ENCODE measurements at places on chromosomes 1 and 21.

- no peak for DNase-seq
These were observed 3.6 kb downstream of the LEPR start for GRCh38 chr1:65423884-65424572.

DNA sequence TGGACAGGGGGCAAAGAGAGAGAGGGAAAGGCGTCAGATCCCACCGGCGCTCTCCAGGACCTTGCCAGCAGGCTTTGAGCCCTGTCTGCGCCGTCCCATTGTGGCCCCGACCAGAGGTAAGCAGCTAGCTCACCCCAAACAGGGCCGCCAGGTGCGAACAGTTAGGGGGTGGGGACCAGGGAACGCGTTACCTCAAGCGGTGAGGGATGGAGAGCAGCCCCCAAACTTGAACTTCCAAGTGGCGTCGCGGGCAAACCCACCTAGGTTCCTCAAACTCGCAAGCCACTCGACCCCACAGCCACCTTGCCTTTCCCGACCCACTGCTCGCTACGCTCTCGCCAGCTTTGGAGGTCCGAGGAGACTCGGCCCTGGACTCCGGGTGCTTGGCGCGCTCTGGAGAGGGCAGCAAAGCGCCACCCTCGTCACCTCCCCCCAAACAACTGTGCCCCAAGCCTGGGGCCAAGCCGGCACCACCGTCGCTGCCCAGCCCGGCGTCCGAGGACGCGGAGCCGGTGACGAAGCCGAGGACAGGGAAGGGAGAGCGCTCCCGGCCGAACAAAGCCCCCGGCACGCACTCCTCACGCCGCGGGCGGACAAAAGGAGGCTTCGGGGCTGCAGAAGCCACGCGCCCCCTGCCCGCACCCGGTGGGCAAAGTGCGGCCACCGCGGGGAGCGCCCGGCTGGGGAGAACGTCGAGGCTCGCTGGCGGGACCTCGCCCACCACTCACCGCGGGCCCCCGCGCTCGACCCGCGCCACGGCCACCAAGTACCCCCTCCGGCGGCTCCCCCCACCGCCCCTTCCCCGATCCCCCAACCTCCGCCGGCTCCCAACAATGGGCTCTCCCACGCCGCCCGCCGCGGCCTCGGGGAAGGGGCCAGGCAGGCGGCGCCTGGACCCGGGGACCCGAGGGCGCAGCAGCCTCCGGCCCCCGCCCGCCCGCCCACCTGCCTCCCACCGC, 976 bp downstream of the SSBP3 start:
- DNase-seq = no peak

DNA sequence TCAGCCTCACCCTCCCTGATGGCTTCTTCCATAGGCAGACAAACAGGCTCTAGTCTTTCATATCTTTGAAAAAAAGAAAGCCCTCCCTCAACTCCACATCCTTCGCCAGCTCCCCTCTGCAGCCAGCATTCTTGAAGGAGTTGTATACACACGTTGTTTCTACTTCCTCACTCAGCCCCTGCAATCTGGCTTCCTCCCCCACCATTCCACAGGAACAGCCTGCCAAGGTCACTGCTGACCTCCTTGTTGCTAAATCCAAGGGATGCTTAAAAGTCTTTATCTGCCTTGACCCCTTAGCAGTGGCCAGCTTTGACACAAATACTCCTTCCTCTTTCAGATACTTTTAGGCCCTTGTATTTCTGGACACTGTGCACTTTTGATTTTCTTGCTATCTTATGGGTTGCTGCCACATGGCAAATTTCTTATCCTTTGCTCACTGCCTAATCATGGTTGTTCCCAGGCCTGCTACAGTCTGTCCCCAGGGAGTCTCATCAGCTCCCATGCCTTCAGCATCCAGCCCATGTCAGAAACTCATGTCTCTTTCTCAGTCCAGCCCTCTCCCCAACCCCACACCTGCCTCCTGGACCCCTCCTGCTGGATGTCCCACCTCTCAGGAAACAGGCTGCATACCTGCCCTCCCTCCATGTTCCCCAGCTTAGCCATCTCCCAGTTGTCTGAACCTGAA, 8.3 kb downstream of the FAM229A start:
- no peak for DNase-seq

- DNase-seq = no peak
These were observed 393.1 kb downstream of the BRINP3 start for GRCh38 chr1:190084552-190084951.

- peak; percentile 54 for DNase-seq
These were observed 73.7 kb downstream of the SLC16A1 start for GRCh38 chr1:112882271-112882744.

DNA sequence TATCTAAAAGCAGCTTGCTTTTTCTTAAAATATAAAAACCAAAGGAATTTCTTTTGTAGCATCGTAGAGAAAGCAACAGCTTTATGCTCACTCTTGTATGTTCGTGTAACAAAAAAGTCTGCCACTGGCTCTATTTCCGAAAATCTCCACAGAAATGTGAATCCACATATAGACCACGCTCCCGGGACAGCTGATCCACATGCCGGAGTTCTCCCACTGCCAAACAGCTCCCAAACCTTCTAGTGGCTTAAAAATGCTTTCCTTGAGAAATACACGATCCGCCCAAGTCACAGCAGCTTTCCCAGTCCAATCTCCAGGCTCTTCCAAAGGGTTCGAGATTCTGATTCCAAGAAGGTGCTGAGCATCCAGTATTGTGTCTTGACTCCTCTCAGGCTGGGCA, 29.3 kb downstream of the PCSK9 start:
- DNase-seq = no peak

DNA sequence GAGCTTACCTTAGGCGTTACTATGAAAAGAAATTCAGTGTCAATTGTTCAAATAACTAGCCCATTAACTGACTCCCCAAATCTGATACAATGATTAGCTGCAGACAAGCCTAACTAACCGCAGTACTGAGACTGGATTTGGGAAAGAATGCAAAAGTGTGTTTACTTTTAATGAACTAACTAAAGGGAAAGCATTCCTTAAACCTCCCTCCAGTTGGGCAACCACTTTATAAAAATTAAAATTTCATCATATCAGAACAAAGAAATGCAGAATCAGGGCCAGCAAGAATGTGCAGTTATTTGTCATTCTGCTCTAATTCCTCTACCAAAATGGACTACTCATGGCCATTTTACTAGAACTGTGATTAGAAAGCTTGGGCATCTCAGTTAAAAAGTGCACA, 11.7 kb upstream of the NR5A2 start:
- no peak for DNase-seq

GRCh38 chr1:200217703-200218102, 190.2 kb downstream of the NR5A2 start:
- no peak for DNase-seq

DNA sequence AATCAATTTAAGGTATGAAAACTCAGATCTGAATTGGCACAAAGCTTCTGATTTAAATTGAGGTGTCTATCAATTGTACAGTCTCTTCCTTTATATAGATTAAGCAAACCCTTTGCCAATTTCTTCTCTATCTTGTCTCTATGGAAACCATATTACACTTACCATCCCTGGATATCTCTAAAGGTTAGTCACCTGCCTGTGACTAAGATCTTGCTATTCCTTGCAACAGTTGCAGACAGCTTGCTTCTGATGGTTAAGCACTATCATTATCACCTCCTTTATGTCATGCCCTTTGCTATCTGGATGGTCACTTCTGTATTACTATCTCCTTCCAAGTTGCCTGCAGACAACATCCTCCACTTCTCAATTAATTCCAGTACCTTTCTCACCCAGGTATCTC, 998.6 kb upstream of the B3GALT2 start:
- DNase-seq = no peak

- no peak for DNase-seq
These were observed 18.7 kb downstream of the FAAP20 start for GRCh38 chr1:2175681-2176454.

- no peak for DNase-seq
These were observed 294.4 kb upstream of the PLXNA2 start for GRCh38 chr1:208538587-208538986.

DNA sequence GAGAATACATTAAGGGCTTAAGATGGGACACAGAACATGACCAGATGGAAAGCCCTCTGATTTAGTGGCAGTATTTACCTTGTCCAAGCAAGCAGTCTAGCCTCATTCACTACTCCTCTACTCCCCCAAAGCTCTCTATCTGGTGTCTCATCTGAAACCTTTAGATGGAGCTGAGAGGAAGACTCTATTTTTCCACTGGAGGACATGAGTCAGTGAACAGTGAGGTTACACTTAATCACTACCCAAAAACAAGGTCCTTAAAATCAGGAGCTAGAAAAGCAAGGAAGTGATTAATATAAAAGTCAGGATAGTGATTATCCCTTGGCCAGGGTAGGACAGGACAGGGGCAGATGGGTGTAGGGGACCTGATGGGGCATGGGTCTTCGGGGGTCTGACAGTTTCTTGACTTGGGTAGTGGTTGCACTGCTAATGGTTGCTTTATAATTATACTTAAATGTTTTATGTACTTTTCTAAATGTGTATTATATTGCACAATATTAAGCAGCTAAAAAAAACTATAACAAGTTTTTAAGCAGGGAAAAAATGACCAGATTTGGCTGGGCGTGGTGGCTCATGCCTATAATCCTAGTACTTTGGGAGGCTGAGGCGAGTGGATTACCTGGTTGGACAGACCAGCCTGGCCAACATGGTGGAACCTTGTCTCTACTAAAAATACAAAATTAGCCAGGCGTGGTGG, 3.0 kb downstream of the PTPN22 start:
- DNase-seq = no peak

DNA sequence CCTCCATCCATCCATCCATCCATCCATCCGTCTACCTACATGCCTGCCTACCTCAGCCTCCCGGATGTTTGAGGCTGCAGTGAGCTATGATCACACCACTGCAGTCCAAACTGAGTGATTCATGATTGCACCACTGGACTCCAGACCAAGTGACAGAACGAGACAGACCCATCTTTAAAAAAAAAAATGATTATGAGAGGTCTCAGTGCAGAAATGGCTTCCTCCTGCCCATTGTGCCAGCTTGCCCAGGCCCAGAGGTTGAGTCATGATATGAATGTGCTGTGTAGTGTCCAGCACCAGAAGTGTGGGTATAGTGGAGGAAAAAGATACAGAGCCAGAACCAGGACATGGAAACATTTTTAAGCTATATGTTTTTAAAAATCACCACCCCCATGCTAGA, 149.9 kb downstream of the KIF26B start:
- no peak for DNase-seq

GRCh38 chr1:4591926-4592325, 62.5 kb upstream of the AJAP1 start:
- no peak for DNase-seq

DNA sequence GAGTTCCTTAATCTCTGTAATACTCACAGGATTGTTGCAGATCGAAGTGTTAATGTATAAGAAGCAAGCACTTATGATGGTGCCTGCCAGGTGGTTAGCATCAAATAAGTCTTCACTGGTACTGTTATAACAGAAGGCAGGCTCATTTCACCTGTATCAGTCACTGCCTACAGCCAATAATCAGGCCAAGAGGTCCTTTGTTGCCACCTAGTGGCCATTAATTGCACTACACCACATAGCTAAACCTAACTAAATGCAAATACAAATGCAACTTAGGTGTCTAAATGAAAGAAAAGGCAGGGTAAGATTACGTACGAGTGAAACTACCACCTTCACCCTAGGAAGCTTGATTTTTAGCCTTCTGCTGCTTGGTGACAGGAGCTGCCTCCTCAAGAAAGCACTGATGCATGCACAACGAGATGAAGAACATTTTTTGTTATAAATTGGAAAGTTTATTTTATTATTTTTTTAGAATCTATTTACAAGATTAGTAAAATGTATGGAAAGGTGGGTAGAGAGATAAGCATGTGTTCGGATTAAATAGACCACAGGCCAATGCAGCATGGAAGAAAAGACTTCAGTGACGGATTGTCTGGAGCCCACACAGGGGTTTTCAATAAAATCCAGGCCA, 334.8 kb upstream of the CAMK1G start:
- peak; percentile 40 for DNase-seq

DNA sequence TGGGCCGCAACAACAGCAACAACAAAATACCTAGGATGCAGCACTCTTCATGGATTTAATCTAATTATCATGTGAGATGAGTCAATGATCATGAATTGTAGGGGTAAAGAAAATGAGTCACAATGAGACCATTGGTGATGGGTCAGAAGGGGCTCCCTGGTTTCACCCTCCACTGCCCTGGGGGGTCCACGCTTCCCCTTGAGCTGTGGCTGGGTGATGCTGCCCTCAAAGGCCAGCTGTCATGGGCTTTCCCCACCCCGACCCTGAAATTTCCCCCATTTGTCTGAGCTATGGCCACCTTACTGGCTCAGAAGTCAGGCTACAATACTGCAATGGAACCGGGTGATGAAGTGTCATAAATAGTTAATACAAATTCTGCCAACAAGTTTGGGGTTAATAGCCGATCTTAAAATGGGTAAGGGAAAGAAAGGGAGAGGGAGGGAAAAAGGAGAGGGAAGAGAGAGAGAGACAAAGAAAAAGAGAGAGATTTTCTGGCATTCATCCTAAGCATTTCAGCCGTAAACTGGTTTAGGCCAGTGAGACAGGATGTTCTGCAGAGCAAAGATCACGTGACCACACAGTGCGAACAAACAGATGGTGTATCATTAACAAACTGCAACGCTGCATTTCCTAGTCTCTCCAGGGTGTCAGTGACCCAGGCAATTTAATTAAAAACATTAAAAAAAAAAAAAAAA, 143.4 kb upstream of the ERRFI1 start:
- no peak for DNase-seq

- peak; percentile 17 for DNase-seq
These were observed 127.8 kb downstream of the HS2ST1 start for GRCh38 chr1:87042111-87042811.

- DNase-seq = no peak
These were observed 744.2 kb downstream of the USP25 start for GRCh38 chr21:16473988-16474387.

GRCh38 chr1:205843036-205843859, 6.7 kb downstream of the PM20D1 start:
- no peak for DNase-seq

DNA sequence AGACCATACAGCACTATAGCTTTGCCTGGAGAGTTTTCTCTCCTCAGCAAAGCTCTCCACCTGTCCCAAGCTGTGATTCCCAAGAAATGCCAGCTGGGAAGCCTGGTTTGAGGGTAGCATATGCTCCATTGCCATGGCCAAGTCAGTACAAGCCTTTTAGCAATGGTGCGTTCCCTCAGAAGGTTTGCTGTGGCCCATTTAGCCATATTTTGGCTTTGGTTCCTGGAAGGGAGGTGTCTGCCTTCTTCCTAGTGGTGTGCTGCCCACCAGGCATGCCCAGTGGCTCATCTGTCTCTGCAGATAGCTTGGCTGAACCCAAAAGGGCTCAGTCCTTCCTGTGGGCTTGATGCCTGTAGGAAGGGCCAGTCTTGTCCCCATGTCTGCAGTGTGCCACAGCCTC, 32.4 kb downstream of the GALNT2 start:
- no peak for DNase-seq

GRCh38 chr1:197683895-197684553, 91.3 kb downstream of the DENND1B start:
- no peak for DNase-seq

- DNase-seq = no peak
These were observed 48.1 kb downstream of the PRKCZ start for GRCh38 chr1:2098301-2098698.

DNA sequence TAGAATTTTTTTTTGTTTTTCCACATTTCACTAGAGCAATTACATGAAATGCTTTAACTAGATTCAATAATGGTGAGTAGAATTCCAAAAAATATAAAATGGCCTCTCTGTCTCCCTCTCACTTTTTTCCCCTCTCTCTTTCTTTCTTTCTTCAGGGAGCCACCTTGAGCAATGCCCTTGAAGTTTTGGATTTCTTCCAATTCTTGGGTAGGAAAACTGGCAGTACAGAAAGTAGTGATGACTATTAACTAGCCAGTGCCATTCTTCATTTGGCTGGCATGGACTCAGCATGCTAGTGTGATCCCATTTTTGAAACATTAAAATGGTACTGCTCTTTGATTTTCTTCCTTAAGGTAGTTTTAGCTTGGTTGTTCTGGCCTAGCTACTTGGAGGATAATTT, 4.5 kb upstream of the FNBP1L start:
- DNase-seq = no peak
